ENCODE measurements at places on chromosomes 1 and 21.

DNA sequence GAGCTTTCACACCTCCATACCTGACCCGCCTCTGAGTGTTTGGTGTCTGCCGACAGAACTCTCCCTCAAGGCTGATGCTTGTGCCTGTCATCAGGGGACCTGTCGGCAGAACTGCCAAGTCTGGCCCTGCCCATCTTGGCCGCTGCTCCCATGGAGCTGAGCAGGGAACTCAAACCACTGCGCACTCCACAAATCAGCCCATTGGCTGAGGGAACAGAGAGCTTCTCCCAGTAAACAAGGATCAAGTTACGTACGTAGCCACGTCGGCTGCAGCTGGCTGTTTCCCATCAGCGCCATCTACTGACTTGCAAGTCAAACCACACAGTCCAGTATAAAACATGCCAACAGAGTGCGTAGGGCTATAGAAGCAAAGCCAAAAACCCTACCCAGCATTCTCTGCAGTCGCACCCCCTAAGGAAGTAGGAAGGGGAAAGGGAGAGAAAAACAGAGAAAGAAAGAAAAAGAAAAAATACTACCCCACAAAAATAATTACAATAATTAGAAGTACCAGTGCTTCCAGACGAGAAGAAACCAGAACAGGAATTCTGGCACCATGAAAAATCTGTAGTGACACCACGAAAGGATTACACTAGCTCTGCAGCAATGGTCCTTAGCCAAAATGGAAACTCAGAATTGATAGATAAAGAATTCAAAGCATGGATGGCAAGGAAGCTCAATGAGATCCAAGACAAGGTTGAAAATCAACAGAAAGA lies 13.1 kb downstream of the KRTAP13-1 start:
- no peak for DNase-seq

DNA sequence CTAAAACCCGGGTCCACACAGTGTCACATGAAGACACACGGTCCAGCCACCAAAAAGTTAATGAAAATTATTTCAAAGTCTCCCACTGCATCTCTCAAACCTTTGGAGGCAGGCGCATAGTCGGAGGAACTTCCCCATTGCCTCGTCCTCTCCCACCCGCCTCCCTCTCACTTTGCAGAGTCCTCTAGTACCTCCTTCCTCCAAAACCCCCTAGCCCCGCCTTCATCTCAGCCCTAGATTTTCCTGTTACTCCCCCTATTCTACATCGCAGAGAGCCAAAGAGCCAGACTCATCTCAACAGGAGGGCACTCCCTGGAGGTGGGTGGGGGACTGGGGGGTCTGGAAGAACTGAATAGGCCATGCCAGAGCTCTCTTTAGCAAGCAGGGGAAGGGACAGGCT lies 79.3 kb downstream of the DISP3 start:
- no peak for DNase-seq

GRCh38 chr1:14672005-14672404 lies 73.5 kb downstream of the KAZN start:
- DNase-seq: no peak

DNA sequence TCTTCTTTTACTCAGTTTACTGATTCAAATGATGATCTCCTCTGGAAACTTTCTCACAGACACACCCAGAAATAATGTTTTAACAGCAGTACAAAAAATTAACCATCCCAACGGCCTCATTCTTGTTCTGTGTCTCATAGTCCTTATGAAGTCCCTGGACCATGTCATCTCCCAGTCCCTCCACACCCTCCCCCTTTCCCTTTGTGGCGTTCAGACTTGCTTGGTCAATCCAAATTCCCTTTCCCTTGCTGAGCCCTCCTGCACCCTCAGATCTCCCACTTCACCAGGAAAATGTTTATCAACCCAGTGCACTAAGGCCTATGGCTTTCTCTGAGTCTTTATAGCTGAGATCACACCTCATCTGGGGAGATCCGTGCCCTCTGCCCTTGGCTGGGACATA lies 85.9 kb downstream of the CENPF start:
- DNase-seq: no peak

GRCh38 chr1:113396585-113396984 lies 6.3 kb downstream of the MAGI3 start:
- no peak for DNase-seq

- no peak for DNase-seq
These were observed 60.3 kb downstream of the CDC42BPA start for GRCh38 chr1:227257964-227258363.

- DNase-seq: no peak
These were observed 44.5 kb downstream of the KIRREL1 start for GRCh38 chr1:158037866-158038359.

- no peak for DNase-seq
These were observed 1667.8 kb downstream of the MRPL39 start for GRCh38 chr21:23939369-23940065.

- DNase-seq: no peak
These were observed 117.0 kb downstream of the CD247 start for GRCh38 chr1:167401260-167401873.

DNA sequence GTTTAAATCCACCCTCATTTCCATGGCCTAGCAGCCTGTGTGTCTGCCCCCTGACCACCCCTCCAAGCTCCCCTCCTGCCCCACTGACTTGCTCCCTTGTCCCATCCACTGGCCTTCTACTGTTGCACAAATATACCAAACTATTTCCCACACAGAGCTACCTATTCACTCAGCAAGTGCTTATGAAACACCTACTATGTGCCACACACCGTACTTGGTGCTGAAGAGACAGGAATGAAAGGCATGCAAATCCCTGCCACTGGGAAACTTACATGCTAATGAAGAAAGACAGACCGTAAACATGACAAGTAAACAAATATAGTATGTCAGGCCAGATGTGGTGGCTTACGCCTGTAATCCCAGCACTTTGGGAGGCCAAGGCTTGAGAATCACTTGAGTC lies 49.9 kb upstream of the CAPZB start:
- no peak for DNase-seq

DNA sequence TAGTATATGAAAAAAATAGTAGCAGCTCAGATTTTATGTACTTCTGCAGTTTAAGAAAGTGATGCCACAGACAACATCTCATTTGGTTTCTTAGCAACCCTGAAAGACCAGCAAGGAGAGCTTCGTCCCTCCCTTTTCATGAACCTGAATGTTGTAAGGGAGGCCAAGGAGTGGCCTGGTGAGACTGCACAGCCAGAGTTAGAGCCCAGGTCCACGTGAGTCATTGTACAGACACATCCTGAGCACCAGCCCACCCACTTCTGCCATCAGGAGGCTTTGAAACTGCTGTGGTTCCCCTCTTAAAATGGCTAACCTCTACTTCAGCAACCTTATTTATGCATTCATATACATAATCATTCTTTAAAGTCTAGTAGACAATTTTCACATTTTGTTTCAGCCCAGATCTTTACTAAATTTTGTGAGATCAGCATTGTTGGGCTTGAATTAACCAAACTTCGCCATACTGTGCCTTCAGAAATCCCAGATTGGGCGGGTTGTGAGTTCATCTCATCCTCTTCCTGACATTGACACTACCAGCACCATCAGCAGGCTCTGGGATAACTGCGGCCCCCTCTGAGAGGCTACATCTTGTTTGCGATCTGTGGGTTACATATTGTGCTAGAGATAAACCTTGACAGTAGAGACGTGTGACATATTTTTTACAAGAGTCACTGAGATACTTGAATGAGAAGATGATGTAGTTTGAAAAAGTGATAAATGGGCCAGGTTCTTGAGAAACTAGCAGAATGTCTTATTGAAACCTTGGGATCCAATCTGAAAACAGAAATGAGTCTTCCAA lies 106.7 kb downstream of the CAMTA1 start:
- no peak for DNase-seq

DNA sequence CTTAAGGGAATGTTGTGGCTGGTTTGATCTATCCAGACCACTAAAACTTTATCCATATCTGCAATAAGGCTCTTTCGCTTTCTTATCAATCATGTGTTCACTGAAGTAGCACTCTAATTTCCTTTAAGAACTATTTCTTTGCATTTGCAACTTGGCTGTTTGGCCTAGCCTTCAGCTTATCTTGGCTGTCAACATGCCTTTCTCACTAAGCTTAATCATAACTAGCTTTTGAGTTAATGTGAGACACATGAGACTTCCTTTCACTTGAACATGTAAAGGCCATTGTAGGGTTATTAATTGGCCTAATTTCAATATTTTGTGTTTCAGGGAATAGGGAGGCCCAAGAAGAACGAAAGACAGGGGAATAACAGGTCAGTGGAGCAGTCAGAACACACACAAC lies 124.7 kb downstream of the TNFSF18 start:
- DNase-seq: no peak

DNA sequence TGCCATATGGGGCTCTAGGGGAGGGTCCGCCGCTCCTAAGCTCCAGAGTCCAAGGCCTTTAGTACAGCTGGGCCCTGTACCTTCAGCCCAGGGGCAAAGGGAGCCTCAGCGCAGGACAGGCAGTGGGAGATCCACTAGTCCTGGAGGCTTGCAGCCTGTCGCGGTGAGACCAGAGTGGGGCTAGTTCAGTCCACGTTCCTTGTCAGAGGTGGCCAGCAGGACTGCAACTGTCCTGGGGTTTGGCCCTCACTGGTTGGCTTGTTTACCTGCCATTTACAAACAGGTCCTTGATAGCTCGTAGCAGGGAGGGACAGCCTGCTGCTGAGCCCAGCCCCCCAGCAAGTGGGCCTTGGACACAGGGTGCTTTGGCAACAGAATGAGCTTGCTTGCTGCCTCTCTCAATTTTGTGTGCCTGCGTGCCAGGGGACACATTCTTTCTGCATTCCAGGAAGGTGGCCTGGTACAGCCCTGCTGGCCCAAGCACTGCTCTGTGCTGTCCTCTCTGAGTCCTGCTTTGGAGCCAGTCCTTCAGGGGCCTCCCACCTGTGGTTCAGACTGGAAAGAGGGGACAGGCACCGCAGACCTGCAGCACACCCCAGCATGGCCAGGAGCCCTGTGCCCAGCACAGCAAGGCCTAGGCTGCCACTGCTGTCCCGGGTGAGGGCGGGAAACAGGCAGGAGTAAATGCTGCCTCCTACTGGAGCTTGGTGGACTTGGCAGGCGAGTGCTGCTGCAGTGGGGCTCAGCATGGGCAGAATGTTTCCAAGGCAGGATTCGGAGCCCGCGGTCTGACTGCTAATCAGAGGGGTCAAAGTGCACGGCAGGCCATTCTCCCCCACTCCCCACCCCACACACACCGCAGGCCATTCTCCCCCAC lies 15.2 kb downstream of the H6PD start:
- DNase-seq: peak; percentile 76

- DNase-seq: no peak
These were observed 132.3 kb downstream of the HLCS start for GRCh38 chr21:36834192-36834591.

GRCh38 chr1:179490611-179491010 lies 85.1 kb downstream of the NPHS2 start:
- no peak for DNase-seq

GRCh38 chr1:229087906-229088305 lies 183.0 kb upstream of the RAB4A start:
- peak; percentile 10 for DNase-seq

- DNase-seq: no peak
These were observed 87.7 kb upstream of the GADD45A start for GRCh38 chr1:67597336-67597735.

- DNase-seq: peak; percentile 9
These were observed 11.7 kb upstream of the C2CD2 start for GRCh38 chr21:41965461-41966013.

DNA sequence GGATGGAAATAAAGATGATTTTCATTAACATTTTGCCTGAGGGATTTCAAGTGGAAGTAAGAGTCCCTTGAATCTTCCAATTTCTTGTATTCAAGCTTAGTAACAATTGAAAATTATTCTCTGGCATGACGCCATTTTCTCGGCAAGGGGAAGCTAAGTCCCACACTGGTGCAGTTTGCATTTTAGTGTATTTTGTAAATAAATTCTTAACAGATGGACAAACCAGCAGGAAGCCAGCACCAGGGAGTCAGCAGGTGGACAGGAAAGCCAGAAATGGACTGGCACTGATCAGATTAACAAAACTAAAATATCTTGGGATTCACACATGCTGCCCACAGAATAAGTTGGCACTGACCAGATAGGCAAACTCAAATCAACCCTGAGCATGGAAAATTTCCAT lies 311.3 kb downstream of the LRRIQ3 start:
- no peak for DNase-seq

DNA sequence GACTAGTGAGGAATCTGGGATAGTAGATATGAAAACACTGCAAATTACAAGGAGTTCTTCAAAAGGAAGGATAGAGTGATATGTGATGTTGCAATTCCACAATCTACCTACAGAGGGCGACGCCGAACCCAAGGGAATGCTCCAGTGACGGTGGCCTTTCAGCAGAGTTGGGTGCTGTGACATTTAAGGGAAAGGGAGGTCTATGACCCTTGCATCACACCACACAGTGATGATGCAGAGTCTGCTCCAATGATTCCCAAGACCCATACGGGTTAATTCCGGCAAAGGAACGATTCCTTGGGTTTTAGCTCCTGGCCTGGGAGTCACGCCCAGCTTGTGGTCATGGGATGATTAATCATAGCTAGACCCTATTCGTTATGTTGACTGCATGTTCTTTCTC lies 123.0 kb upstream of the IGSF21 start:
- DNase-seq: peak; percentile 39

DNA sequence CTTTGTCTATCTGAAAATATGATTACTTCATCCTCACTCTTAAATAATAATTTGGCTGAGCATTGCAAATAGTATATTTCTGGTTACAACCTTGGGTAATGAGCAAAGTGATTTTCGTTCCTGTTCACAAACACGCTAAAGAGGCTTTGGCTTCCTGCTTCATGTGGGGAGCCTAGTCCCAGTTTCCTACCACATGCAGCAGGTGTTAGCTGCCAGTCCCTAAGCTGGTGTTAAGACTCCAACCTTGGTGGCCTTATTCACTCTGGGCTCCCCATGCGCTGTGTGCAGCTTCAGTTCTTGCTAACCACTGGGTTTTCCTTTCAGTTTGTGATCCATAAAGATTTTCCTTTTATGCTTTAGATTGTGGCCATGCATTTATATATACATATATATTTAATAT lies 56.7 kb upstream of the BARHL2 start:
- DNase-seq: no peak

- DNase-seq: no peak
These were observed 6.9 kb downstream of the TMEM125 start for GRCh38 chr1:43276673-43277072.

DNA sequence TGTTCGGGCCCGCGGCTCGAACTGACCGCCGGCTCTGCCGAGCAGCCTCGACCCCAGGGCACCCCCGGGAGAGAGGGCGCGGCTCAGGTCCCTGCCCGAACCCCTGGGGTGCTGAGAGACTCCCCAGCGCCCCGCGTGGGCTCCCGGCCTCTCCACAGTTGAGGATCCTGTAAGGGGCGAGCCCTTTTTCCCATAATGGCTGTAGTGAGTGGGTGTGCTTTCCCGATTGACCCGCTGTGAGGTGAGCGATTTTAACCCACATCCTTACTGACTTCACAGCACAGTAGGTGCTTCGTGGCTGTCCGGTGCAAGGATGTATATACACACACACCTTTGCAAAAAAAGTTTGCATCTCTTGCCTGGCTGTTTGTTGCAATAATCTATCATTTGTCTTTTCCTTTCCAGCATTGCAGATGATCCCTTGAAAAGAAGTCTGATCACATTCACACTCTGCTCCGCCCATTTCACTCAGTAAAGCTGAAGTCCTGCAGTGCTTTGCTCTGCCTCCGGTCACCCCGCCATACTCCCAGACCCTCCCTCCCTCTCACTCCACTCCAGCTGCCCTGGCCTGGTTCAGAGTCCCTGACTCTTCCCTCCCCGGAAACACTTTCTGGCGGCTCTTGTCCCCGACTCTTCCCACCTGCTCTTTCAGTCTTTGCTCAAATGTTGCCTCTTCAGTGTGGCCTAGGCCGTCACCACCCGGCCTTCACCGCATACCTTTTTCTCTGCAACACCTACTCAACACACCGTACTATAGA lies 955 bp upstream of the UBE2G2 start:
- DNase-seq: no peak

All from head of caudate nucleus (tissue), 42 donors.